Activated T-helper 1 cell treated with anti-CD3 and anti-CD28 coated beads, Interleukin-12 subunit alpha, Interleukin-12 subunit beta, Interleukin-2, Interleukin-4 antibody, amounts not matched to agents 30 ng/mL and 10 ng/mL and 1 ng/mL, durations not matched to agents 14 hours and 24 hours and 36 hours (primary cell): ENCODE measurements at places on chromosomes 16 and 17. TPM values are rescaled to one million over a fixed set of nuclear protein-coding genes. Genes with fewer than 3 reads are reported as not detected.

Gene CD79B
- 28.9 and 31.8 TPM in 2 replicates for total RNA-seq

Gene TMEM114
- not detected in 2 replicates for total RNA-seq

Gene TBC1D28
- 0.08 TPM in 1 of 2 replicates, not detected in the other for total RNA-seq

Gene GPRC5B
- total RNA-seq: not detected in 2 replicates
